Daoy (cell line): ENCODE measurements at places on chromosomes 6 and 20.
A peak's percentile ranks its signal among the peaks of the same experiment; 100 is the strongest.

GRCh38 chr20:38325905-38326304 lies 20.4 kb upstream of the LBP start:
- DNase-seq, result no peak

DNA sequence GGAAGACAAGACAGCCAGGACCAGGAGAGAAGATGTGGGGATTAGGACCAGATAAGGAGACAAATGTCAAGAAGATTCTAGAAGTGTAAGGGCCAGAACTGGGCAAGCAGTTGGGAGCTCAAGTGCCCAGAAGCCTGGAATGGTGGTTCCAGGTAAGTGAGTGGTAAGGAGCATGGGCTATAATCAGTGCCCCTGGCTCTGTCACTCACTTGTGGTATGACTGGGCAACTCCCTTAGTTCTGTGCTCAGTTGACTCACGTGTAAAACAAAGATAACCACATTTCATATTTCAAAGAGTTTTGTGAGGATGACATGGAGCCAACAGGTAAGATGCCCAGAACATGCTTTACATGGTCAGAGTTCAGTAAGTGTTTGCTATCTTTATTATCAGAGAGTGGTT lies 11.2 kb downstream of the CCDC167 start:
- DNase-seq, result no peak

DNA sequence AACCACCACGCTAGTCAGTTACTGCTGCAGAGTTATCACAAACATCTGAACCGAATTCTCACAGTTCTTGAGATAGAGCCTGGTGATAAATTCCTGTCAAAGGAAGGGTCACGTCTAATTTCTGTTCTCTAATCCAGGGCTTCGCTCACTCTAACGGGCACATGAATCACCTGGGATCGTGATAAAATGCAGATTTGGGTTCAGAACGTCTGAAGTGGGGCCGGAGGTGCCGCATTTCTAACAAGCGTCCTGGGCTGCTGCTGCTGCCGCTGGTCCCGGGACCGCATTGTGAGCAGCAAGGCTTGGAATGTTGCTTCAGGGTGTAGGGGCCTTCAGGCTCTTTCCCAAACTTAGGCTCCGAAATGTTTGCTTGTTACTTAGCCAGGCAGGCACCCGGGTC lies 264.1 kb downstream of the CDC5L start:
- no peak for DNase-seq

DNA sequence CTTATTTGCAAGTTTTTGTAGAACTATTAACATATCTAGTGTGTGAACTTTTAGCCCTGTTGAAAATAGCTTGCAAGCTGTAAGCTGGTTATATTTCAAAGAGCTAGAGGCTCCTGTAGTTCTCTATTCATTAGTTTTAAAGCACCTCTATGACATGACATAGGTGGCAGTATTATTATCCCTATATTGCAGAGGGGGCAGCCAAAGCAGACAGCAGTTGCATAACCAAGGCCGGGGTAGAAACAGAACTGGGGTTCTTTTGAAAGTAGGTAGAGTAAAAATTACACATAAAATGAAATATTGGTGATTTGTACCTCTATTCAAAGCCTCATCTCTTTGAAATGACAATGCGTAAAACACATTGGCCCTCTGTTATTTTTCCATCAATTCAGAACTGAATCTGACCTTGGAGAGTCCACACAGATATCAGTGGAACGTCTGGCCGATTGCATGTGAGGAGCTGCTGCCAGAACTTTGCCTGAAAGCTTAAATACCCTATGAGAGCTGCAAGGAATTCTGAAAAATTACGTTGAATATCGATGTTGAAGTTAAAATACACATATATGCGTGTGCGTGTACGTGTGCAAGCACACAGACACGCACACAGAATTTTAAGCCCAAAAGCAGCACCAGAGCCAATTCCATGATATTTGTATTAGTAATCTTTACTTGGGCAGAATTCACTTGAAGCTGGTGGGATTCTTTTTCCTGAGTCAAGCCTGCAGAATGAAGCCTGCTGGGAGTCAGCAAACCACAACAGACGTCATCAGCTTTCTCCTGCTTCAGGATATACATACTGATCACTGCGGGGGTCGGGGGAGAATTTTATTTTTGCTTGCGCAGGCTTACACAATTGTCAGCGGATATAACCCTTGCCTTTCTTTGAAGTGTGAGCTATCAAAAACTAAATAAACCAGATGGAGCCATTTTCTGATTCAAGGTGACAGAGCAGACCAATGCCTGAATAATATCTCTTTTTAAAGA lies 163.2 kb downstream of the PDE7B start:
- DNase-seq, result peak; percentile 96

- DNase-seq, result no peak
Observed at GRCh38 chr6:152386131-152386530, 251.0 kb downstream of the SYNE1 start.

- DNase-seq, result peak; percentile 30
Observed at GRCh38 chr20:11159728-11160127, 485.9 kb upstream of the JAG1 start.
